ENCODE measurements at places on chromosomes 3 and 15.

DNA sequence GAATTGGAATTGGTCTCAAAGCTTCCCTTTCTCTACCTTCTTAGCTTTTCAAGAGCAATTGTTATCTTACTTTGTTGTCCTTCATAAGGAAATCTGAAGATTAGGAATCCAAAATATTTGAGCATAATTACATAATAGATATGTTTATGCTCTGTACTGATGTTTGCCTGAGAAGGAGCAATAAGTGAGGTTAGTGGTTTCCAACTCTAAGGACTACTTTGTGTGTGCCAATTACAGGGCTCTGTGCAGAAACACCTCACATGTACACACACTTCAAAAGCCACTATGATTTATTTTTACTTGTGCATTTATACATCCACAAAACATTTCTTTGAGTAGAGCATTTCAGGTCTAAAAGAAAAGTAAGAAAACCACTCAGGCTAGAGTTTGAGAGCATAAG, 49.9 kb downstream of the MME start:
- DNase-seq, result no peak

GRCh38 chr3:29186131-29186599, 94.7 kb upstream of the RBMS3 start:
- no peak for DNase-seq

- DNase-seq, result no peak
These were observed 207.5 kb downstream of the CADPS start for GRCh38 chr3:62667714-62668113.

- no peak for DNase-seq
These were observed 13.8 kb downstream of the SIN3A start for GRCh38 chr15:75437721-75438120.

DNA sequence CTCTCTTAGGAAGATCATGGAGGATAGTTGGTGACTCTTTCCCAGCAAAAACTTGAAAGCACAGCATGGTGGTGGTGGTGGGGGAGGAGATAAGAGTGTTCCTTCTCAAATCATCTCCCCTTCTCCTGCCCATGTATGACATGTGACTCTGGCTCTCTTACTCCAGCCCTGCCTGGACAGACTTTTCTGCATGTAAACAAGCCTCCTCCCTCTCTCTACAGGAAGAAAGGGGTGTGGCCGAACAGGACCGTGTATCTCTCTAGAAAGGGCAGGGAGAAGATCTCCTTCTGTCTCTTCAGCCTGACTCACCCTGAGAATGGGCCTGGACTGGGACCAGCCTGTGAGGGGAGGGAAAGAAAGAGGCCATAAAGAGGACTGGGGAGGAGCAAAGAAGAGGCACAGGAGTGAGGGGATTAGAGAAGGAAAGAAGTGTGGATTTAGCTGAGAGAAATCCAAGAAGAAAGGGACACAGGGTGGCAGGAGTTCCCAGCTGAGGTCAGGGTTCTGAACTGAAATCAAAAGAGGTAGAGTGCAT, 1.5 kb downstream of the CELF6 start:
- DNase-seq, result no peak

- no peak for DNase-seq
These were observed 154.6 kb downstream of the APBA2 start for GRCh38 chr15:29040370-29040751.

DNA sequence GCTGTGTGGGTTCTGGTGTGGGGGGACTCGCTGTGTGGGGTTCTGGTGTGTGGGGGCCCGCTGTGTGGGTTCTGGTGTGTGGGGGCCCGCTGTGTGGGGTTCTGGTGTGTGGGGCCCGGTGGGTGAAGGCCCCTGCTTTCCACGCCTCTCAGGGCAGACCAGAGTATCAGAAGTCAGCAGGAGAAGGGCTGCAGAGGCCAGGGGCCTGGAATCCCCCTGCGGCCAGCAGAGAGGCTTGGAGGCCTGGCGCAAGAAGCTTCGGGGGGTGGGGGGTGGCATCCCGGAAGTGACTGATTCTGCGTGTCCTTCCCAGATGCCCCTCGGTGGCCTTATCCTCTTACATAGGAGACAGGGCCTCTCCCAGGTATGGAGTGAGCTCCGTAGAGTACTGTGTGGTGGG, 37.4 kb downstream of the TNK2 start:
- no peak for DNase-seq

DNA sequence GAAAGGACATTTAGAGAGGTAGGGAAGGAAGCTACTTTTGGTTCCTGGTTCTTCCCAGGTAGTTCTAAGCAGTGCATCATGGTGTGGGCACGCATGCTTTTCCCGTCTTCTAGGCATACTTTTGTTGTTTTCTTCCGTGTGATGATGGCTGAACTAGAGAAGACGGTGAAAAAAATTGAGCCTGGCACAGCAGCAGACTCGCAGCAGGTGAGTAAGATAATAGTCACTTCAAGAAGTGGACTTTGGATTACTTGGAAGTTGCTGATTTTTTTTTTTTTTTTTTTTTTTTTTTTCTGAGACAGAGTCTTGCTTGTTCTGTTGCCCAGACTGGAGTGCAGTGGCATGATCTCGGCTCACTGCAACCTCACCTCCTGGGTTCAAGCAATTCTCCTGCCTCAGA, 17.9 kb downstream of the FANCD2OS start:
- DNase-seq, result no peak

DNA sequence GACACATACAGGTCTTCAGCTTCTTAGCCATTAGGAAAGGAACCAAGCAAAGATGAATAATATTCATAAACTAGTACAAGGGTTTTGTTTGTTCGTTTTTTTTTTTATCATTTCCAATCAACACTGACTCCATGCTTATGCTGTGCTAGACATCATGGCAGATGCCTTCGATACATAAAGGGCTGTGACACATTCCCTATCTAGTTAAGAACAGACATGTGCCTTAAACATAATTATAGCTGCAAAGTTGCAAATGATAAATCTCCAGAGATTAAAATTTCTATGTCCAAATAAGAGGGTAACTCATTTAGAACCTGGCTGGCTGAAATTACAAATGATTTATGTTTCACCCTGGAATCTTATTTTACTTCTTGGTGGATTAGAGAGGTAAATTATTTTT, 386.4 kb downstream of the LSAMP start:
- no peak for DNase-seq

GRCh38 chr3:25985621-25986020, 195.7 kb downstream of the OXSM start:
- DNase-seq, result no peak

GRCh38 chr3:134460965-134461364, 24.8 kb downstream of the ANAPC13 start:
- no peak for DNase-seq

DNA sequence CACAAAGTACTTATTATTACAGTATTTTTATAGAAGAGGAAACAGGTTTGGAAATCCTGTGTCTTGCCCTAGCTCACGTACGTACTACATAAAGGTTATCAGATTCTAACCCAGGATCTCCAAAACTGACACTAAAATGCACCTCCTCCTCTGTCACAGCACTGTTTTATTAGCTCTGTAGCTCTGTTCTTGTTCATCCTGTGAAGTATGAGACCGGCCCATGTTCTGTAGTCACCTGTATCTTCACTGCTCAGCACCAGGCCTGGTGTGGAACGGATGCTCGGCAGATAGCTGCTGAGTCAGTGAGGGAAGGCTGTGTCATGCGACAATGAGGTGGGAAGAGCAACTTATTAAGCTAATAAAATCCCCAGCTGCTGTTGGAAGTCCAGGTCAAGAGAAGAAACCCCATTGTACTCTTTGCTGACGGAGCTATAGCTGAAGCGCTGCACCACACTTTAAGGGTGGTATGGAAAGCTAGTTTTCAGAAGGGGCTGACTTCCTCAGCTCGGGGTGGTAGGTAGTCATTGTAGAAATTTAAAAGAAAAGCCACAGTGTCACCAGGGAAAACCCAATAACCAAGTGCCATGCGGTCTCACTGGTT, 22.8 kb downstream of the BCL2A1 start:
- DNase-seq, result no peak

DNA sequence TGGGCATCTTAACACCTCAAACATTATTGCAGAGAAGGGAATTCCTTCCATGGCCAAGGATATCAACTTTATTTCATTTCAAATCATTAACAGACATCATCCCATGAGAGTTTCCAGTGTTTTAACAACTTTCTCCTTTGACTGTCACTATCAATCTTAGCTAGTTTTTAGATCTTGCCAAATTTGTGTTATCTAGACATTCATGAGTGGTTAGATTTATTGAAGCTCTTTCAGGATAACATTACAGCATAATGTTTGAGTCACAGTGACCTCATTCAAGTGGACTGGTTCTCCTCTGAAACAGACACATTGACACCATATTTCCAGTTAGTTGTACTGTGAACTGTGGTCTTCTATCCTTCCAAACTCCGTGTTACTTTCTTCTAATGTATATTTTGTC, 8.6 kb upstream of the TNFAIP8L3 start:
- no peak for DNase-seq

DNA sequence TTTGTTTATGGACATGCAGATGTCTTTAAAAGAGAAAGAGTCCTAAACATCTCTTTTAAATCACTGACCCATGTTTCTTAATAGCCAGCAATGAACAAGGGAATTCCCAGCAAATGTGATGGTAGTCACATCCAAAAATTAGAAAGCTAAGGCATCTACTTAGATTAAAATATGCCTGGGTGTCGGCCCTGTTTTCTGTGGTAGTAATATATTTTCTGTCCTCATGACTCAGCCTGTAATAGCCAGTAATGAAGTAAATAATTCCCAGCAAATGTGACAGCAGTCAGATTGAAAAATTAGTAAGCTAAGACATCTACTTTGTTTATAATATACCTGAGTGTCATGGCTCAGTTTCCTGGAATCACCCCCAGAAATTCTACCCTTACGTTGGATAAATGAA, 60.6 kb upstream of the MYRIP start:
- DNase-seq, result no peak

DNA sequence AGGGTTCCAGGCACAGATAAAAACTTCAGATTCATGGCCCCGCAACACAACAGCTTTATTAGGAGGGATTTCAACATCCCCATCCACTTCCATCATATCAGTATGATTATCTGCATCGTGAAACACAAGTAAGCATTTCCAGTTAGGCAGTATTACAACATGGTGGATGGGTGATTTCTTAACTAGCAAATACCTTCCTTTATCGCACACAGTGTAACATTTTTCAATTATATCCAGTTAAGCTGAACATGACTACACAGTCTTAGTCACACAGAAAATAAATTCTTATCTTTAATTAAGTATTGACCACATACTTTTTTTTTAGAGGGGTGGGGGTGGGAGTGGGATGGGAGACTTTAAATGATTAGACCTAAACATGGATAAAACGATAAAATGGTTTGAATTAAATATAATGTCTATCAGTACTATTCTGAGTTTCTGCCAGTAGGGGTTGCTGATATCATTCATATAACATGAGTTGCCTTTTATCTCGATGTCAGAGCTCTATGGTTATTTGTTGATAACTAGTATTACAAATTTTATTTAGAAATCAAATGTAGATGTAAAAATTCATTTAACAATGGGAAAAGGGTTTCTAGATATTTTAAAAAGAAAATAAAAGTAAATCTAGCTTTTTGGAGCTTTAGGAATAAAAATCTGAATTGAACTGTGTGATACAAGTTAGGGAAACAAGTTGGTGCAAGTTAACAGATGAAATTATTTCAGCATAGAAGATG, 146.6 kb downstream of the TBL1XR1 start:
- DNase-seq, result peak; percentile 17

DNA sequence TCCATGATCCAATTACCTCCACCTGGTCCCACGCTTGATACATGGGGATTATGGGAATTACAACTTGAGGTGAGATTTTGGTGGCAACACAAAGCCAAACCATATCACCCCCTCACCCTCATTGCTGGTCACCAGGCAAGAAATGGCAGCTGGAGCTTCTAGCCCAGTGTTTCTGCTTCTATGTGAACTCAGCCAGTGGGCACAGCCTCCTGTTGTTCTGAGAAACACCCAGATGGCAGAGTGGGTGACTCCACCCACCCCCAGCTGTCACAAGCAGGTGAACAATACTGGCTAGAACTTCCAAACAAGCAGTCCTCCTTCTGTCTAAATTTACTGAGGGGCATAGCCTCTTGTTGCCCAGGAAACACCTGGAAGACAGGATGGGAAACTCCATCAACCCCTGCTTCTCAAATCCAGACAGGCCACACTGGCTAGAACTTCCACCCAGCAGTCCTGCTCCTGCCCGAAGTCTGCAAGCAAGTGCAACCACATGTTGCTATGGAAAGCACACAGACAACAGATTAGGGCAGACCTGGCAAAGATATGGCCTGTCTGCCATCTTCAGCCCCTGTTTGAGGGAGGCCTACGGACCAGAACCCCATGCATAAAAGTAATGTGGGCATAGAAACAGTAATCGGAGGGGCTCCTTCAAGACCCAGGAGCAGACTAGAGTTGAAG, 114.1 kb downstream of the DTWD1 start:
- DNase-seq, result no peak

GRCh38 chr15:44620081-44620480, 43.4 kb downstream of the SPG11 start:
- no peak for DNase-seq

DNA sequence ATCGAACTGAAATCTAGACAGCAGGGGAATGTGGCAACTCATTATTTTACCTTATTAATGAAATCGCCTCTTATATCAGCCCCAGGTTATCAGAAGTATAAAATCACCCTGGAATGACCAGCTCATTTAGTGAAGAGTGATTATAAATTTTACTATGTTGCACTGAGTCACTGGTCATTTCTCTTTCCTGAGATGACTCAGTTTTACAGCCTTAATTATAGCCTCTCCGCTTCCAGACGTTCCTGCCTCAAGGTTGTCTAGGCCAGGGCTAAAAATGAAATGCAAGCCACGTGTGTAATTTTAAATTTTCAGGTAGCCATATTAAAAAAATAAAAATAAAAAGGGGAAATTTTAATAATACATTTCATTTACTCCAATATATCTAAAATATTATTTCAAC, 33.3 kb downstream of the DET1 start:
- DNase-seq, result no peak

- no peak for DNase-seq
These were observed 603.5 kb downstream of the MECOM start for GRCh38 chr3:169060037-169060436.

- DNase-seq, result no peak
These were observed 38.4 kb downstream of the UBP1 start for GRCh38 chr3:33401781-33402180.

- DNase-seq, result no peak
These were observed 52.4 kb upstream of the SLC6A1 start for GRCh38 chr3:10940106-10940505.

- DNase-seq, result no peak
These were observed 766.5 kb upstream of the CFAP20DC start for GRCh38 chr3:59816312-59816711.

GRCh38 chr3:107919239-107919638, 171.6 kb downstream of the CD47 start:
- DNase-seq, result no peak

DNA sequence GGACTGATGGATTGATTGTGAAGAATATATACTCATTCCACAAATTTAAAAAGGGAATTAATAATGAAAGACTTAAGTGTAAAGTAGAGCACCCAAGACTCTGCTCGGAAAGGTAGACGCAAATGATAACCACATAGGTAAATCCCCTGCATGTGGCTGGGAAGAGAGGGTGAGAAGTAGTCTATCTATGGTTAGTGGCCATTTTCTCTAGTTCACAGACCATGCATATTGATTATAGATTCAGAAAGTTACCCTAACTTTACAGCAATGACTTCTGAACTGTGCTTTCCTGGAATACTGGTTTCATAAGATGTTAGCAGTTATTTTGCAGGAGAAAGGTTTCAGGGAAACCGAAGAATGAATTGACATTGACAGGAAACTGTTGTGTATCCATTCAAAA, 51.7 kb downstream of the CASR start:
- DNase-seq, result no peak

Measured in Caco-2 (cell line).